ENCODE measurements at places on chromosomes 5 and 9.

- DNase-seq = peak; percentile 82
Observed at GRCh38 chr5:141359790-141360426, at the start of gene PCDHGB2. PCDHGB2 (plus strand) TSS chr5:141359994; CDS start chr5:141360136, 142 bp downstream.

GRCh38 chr9:4422495-4422894 lies 67.8 kb upstream of the SLC1A1 start:
- DNase-seq = no peak

- no peak for DNase-seq
Observed at GRCh38 chr5:93126634-93127033, 454.4 kb downstream of the NR2F1-AS1 start.

DNA sequence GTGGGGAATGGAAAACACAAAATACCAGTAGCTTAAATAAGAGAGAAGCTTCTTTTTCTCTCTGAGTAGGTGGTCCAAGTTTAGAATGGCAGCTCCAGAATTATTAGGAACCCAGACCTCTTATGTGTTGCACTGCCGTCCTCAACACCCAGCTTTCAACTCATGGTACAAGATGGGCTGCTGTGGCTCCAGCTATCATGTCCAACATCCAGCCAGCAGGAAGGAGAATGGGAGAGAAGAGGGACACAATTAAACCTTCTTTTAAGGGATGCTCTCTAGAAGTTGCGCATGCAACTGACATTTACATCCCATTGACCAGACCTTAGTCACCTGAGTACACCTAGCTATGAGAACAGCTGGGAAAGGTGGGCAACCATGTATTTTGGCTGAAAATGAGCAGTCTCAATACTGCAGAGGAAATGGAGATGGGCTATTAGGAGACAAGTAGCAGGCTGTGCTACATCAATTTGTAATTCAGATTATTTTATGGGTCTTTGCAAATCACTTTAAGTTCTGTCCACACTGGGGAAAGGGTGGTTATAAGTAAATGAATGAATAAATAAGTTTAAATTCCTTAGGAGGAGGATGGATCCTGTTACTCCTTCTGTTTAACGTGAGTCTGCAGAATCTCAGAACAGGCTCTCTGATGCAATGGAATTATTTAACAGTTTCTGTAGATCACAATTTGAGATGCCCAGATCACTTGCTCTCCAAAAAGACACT lies 76.1 kb downstream of the SLC28A3 start:
- DNase-seq = no peak

GRCh38 chr5:120017513-120017912 lies 388.2 kb downstream of the FAM170A start:
- DNase-seq = peak; percentile 23

GRCh38 chr5:122078116-122079110 lies at the start of gene LOX:
LOX (minus strand) TSS chr5:122078259; CDS start chr5:122077985, 274 bp downstream.
- no peak for DNase-seq

DNA sequence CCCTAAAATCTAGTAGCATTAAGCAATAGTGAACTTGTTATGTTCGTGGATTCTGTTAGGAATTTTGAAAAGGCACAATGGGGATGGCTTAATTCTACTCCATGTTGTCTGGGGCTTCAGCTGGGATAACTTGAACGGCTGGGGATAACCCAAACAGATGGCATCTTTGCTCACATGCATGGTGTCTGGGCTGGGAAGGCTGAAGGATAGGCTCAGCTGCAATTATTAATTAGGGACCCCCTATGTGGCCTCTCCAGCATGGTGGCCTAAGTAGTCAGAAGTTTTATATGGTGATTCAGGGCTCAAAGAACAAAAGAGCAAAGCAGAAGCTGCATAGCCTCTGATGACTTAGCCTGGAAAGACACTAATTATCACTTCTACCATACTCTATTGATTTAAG lies 551.1 kb downstream of the PSAT1 start:
- no peak for DNase-seq

GRCh38 chr5:159458217-159458711 lies 128.0 kb upstream of the IL12B start:
- peak; percentile 58 for DNase-seq

- peak; percentile 59 for DNase-seq
Observed at GRCh38 chr9:93058355-93059010, at the start of gene SUSD3. SUSD3 (plus strand) TSS chr9:93058701; CDS start chr9:93058743, 42 bp downstream.

GRCh38 chr5:132386644-132387286 lies 17.3 kb downstream of the SLC22A5 start:
- DNase-seq = peak; percentile 62

GRCh38 chr5:14071433-14071832 lies 71.7 kb upstream of the TRIO start:
- no peak for DNase-seq

DNA sequence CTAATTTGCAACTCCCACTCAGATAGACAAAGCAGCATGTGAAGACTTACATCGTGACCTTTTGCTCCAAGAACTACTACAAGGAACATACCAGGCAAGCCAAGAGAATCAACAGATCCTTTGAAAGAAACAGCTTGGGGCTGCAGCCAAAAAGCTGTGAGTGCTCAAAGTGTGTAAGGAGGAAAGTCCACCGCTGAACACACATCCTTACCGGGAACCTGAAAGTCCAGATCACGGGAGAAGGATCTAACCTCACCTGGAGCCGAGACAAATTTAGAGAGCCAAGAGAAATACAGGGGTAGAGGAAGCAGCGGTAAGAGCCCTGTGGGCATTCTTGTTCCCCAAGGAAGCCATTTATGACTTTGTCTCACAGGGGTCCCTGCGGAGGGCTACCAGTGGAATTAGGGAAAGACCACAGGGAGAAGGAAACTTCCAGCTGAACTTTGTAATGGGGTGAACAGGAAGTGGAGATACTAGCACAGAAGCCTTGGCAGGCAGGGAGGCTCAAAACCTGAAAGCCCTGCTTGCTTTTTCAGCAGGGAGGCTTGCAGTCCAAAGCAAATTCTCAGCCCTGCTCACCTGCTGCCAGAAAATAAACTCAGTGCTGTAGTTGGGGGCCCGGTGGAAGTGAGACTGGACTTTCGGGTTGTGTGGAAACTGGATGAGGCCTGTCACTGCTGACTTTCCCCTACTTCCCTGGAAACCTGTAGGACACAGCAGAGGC lies 350.2 kb downstream of the DTWD2 start:
- no peak for DNase-seq

DNA sequence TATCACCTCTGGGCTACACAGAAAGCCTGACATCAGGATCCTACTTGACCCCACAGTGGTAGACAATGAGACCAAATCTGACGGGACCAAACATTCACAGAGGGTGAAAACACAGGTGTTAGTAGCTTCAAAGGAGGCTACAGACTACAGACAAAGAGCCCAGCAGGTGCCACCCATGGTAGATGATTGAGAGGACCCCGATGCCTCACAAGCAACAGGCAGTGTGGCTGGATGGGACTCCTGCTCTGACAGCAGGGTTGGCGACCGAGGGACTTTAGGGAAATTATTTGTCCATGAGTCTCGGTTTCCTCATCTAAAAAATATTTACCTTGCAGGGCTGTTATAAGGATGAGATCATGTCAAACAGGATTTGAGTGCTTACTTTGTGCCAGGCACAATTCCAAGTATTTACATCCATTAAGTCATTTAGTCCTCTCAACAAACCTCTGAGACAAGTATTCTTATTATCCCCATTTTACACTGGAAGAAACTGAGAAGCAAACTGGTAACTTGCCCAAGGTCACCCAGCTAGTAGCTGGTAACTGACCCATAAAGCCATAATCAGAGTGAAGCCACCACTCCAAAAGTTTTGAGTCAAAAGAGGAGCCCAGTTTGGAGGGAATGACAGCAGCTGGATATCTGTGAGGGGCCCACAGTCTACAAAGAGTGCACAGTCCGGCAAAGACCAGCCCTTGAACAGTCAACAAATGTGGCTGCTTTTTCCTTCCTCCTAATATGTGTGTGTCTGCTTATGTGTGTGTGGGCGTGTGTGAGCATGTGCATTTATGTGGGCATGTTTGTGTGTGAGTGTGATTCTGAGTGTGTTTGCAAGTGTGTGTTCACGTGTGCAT lies 502.0 kb downstream of the BNC2 start:
- no peak for DNase-seq

- no peak for DNase-seq
Observed at GRCh38 chr5:147733075-147733474, 49.5 kb downstream of the JAKMIP2 start.

DNA sequence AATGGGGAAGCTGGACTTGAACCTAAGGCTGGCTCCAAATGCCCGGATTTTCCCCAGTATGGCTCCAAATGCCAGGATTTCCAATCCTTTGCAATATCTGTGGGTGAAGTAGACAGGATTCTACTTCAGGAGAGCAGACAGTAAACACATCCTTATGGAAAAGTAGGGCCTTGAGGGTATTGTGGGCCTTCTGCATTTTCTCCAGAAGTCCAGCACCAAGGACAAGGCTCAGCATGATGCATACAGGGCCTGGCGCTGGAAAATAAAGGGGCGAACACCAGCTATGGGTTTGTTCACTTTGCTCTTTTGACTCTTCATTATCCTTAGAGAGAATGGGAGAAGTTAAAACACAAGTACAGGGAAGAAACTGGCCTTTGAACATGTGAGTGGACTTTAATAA lies 347.5 kb downstream of the SEMA5A start:
- DNase-seq = no peak

DNA sequence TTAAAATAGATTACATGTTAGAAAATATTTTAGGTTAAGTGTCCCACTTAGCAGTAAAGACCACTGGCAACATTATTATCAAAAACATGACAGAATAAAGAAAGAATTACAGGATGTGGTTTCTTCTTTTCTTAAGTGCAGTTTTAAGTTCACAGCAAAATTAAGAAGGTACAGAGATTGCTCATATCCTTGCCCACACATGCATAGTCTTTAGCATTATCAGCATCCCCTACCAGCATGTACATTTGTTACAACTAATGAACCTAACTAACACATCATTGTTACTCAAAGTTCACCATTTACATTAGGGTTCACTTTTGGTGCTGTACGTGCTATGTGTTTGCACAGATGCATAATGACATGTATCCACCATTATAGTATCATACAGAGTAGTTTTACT lies 837.7 kb upstream of the CDH9 start:
- DNase-seq = no peak

DNA sequence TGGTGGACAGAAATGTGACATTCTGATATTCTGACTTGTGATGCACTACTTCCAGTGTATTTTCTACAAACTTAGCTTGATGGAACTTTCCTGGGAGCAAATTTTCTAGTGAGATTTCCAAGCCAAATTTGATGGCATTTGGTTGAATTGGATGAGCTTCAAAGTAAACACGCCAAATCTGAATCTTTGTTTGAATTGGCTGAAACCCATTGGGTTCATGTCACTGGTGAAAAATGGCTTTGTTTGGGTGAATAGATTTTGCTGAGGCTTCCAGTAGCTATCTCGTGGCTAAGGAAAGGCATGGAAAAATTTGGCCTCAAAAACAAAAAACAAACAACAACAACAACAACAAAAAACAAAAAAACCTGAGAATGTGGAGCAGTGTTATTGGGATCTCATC lies 271.1 kb upstream of the RPS23 start:
- DNase-seq = no peak

DNA sequence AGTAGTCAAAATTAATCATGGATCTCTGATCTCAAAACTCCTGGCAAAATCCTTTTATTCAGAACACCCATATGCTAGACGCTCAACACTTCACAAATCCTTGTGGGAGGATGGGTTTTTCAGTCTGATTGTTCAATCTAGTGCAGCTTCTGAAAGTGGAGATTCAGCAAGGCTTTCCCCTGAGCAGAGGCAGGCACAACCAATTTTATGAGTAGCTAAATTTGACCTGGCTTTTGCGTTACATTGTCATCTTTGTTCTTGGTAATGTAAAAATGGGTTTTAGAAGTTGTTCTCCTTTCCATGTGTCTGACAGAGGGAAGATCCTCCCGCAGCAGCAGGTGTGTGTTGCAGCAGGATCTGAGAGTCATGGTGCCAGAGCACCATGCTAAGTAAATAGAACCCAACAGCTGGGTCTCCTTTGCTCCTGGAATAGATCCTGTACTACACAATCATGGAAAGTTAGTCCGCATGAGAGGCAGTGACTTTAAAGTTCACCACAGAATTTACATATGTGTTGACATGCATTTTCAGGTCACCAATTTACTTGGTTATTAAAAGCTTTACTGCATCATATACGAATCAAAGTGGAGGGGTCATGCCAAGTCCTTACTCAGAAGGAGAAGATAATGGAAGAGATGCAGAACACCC lies 70.1 kb upstream of the MEF2C start:
- DNase-seq = no peak

DNA sequence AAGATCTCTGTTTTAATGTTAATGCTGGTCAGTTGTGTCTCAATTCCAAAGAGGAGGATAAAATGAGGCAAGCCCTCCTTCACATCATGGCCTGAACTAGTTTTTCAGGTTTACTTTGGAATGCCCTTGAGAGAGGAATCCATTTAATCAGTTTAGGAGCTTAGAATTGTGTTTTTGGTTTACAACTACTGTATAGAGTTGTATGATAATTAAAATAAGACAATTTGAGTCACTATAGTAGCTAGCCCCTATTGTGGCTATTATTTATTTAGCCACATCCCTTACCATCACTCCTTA lies 107.8 kb upstream of the PRLR start:
- DNase-seq = no peak

- no peak for DNase-seq
Observed at GRCh38 chr9:126117631-126118030, 209.0 kb upstream of the MVB12B start.

GRCh38 chr5:80541392-80541791 lies 28.7 kb downstream of the ANKRD34B start:
- DNase-seq = no peak

DNA sequence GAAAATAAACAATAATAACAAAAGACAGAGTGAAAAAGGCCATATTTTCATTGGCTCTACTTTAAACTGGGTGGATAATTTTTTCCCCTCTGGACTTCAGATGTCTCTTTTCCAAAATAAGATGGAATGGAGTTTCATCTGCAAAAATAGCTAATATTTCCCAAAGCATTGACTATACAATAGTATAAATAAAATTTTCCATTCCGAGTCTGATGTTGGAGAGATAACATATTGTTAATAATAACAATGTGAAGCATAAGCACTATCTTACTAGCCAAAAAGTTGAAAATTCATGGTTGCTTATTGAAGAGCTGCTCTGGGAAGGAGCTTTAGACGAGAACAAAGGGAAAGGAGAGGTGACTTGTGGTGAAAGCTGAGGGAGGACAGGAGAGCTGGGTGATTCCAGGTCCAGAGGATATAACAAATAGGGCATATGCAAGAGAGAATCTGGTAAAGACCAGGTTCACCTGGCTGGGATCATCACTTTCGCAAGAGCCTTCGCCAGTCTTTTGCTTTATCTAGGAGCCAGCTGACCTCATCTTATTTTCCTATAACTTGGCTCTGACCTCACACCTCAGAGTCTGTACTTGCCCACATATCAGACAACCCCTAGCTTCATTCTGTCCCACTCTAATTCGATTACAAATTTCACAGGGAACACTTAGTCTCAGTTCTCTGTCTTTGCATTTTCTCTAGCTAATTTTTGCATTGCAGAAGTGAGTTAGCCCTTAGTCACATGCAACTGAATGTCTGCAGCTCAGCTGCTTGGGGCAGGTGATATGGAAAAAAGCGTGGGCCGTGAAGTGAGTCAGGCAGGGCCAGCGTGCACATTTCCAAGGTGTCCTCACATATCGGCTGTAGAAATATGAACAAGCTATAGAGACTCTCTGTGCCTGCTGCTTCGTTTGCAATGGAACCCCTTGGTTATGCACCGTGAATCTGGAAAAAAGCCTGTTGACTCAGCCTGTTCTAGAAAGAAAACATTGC lies 7.6 kb upstream of the ZNF474 start:
- DNase-seq = no peak

GRCh38 chr9:134618833-134619447 lies 22.7 kb upstream of the COL5A1 start:
- DNase-seq = no peak

- DNase-seq = no peak
Observed at GRCh38 chr5:174414315-174414710, 310.1 kb upstream of the MSX2 start.
